ENCODE measurements at places on chromosomes 7 and 10.
A peak's percentile ranks its signal among the peaks of the same experiment; 100 is the strongest.

- DNase-seq: no peak
Measured at GRCh38 chr10:53045315-53045714, 272.7 kb upstream of the MBL2 start.

DNA sequence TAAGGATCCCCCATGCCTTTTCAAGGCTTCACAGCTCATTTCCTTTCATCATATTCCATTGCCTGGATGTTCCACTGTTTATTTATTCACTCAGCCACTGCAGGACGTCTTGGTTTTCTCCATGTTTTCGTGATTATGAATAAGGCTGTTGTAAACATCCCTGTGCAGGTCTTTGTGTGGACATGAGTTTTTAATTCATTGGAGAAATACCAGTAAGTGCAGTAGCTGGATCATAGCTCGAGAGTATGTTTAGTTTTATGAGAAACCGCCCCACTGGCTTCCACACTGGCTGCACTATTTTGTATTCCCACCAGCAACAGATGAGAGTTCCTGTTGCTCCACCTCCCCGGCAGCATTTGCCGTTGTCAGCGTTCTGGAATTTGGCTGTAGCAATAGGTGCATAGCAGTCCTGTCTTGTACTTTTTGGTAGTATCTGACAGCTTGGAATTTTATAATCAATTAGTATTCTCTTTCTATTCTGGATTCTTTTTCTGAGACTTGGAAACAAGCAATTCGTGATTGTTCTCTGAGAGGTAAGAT lies 269.9 kb upstream of the PITRM1 start:
- no peak for DNase-seq

DNA sequence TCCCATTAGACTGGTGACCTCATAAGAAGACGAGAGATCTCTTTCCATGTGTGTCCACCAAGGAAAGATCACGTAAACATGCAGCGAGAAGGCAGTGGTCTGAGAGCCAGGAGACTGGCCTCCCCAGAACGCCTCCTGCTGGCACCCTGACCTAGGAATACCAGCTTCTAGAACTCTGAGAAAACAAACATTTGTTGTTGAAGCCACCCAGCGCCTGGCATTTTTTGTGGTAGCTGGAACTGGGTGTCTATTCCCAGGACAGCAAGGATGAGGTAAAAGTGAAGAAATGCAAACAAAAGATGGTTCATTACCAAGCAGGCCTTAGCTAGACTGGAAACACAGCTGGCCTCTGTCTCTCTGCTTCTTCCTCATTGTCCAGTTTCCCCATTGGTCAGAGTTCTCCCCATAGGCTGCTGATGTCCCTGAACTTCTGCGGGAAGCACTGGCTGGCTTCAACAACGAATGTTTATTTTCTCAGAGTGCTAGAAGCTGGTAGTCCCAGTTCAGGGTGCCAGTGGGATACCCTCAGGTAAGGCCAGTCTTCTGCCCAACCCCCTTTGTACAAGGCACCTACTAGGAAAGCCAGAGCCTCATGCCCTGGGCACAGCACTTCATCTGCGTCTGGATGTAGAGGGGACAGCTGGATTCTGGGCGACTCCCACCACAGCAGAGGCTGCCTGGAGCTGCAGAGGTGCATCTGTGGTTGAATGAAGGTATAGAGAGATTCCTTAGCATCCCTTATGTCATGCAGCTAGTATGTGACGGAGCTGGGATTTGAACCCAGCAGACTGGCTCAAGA lies 304.9 kb downstream of the TCERG1L start:
- no peak for DNase-seq

GRCh38 chr7:4216016-4216415 lies 466.1 kb upstream of the FOXK1 start:
- no peak for DNase-seq

GRCh38 chr7:87212498-87212897 lies 7.0 kb downstream of the TMEM243 start:
- DNase-seq: no peak

GRCh38 chr10:31902625-31903024 lies 26.0 kb downstream of the ARHGAP12 start:
- DNase-seq: no peak

DNA sequence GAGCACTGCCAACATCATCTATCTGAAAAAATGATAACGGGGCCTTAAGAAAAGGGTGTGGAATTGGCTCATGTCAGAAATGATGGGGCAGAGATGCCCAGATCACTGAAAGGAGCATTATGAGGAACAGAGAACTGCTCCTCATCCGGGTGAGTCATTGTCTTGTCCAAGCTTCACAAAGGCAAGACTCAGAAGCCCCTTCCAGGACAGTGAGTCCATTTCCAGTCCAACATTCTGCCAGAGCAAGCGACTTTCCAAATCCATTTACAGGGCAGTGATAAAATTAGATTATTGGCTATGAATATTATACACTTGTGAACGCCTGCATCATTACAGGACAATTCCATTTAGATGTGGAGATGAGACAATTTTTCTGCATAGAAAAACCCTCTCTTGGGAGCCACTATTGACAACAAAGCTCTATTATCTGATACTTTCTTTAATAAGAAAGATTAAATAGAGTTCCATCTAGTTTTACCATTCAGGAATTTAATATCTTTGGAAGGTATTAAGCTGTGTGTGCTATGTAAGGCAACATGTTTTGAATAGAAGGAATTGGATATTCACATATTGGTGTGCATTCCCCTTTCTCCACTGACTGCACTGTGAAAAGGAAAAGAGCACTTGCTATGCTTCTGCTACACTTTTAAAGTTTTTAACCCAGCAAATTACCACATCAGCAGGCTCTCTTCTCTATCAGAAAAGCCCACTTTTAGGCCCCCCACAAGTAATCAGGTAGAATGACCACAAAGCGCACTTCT lies 159.6 kb downstream of the NRP1 start:
- no peak for DNase-seq

DNA sequence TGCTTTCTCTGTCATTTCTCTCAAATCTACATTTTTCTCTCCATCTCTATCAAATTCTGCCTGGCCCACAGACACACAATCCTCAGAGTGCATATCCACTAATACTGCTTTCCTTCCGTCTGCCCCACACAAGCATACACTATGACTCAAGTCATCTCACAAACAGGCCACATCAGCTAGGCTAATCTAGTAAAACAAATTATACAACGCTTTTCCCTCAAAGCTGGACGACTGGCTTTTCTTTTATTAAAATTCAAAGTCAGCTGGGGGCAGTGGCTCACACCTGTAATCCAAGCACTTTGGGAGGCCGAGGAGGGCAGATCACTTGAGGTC lies 161.1 kb downstream of the FAM107B start:
- no peak for DNase-seq

DNA sequence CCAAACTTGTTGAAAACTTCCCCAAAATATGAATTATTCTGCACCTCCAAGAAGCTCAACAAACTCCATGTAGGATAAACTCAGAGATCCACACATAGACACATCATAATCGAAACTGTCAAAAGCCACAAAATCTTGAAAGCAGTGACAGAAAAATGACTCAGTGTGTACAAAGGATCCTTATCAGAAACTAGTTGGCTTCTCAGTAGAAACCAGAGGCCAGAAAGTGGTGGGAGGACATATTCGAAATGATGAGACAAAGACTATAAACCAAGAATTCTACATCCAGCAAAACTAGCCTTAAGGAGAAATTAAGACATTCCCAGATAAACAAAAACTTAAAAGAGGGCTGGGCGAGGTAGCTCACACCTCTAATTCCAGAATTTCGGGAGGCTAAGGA lies 38.5 kb downstream of the MCMBP start:
- DNase-seq: no peak

DNA sequence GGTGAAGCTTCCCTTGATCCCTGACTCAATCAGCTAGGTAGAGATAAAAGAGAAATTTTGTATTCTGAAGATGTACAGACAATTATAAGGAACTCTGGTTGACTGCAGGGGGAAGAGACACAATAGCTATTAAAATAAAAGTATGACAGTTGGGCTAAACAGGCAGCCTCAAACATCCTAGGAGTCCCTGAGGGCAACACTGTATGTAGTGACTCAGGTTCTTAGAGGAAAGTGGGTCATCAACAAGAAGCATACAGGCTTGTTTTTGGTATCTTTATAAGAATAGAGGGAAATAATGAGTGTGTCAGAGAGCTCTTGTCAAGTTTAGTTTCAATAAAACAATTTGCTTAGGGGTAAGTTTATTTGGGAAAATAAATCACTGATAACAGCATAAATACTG lies 150.3 kb downstream of the AUTS2 start:
- no peak for DNase-seq

DNA sequence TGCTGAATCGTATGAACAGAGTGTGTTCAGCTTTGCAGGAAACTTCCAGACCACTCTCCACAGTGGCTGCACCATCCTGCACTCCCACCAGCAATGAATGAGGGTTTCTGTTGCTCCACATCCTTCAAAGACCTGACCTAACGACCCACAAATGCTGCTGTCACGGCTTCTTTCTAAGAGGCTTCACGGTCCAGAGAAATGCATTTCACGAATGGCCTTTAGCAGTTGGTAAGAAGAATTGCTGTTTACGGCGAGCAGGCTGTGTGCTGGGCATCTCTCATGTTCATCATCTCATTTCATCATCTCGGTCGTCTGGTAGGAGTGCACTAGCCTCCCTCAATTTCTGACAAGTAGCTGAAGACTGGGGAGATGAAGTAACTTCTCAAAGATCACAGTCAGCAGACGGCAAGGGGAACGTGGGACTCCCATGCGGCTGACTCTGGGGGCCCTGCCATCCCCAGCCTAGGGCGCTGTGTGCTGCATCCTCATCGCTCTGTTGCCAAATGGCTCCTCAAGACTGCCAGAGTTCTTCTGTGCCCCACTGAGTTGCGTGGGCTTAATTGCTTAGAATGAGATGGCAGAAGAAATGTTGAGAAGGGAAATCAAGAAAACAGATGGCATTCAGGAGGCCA lies 72.9 kb downstream of the ADARB2 start:
- no peak for DNase-seq

DNA sequence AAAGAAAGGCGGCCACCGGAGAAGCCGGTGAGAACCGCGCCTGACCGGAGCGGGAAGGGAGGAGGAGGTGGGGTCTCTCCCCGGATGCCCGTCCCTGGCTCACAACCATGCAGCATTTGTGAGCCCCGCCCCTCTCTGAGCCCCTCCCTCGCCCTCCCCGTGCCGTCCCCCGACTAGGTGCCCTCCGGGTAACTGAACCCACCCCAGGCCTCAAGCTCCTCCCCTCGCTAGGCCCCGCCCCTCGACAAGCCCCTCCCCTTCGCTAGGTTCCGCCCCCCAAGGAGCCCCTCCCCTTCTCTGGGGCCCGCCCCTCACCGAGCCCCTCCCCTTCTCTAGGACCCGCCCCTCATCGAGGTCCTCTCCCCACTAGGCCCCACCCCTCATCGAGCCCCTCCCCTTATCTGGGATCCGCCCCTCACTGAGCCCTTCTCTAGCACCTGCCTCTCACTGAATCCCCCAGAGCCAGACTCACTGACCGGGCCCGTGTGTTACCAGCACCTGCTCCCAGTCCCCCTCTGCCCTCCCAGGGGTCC lies 42.2 kb upstream of the HSPB1 start:
- peak; percentile 82 for DNase-seq

Data from HuH-7 (cell line).